ENCODE measurements at places on chromosomes 12 and 14.

- no peak for DNase-seq
Observed at GRCh38 chr14:57060276-57060955, 208.3 kb downstream of the EXOC5 start.

DNA sequence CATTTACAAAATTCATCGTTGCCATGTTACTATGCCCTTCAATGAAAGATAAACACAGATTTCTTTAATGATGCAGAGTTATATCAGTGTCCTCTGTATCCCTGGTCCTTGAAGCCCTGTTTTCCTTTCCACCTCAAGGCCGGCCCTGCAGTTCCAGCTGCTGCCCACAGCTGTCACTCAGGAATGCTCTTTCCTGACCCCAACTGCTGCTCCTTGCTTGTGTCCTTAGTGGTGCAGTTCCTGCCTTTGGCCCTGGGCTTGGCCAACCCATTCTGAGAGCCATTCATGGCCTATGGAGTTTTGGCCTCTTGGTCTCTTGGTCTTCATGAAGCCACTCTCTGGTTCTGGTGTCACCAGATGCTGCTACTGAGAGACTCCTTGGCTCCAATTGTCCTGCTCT is 93.1 kb downstream of the GAS2L3 start:
- no peak for DNase-seq

DNA sequence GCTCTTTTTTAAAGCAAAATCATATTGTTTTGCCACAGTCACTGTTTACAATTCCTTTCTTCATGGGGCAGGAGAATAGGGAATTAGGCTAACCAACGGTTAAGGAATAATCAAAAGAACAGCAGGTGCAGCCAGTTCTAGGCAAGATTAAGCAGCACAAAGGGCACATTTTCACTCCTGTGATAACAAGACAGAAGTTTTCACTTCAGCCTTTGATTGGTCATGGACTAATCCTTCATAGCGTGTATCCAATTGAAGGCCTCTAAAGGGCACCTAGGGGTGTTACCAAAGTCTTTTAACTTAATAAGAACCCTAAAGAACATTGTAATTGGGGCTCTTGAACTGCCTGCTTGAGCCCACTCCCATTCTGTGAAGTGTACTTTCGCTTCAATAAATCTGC is 206.9 kb upstream of the AMIGO2 start:
- DNase-seq, result peak; percentile 32

DNA sequence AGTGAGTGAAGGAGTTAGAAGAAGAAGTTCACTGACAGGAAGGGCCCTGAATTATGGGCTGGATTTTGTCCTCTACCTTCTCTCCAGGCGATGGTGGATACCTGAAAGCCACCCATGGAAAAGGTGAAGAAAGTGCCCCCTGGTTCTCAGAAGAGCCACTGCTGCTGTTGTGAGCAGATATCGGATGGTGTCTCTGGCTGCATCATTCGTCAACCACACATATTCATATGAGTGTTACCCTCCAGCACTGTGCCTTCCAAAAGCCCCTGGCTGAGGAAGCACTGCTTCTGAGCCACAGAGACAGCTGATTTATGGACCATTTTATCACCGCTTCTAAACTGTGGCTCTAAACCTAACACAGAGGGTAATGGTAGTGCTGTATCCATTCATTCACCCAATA is 2.0 kb upstream of the ACTN1 start:
- no peak for DNase-seq

DNA sequence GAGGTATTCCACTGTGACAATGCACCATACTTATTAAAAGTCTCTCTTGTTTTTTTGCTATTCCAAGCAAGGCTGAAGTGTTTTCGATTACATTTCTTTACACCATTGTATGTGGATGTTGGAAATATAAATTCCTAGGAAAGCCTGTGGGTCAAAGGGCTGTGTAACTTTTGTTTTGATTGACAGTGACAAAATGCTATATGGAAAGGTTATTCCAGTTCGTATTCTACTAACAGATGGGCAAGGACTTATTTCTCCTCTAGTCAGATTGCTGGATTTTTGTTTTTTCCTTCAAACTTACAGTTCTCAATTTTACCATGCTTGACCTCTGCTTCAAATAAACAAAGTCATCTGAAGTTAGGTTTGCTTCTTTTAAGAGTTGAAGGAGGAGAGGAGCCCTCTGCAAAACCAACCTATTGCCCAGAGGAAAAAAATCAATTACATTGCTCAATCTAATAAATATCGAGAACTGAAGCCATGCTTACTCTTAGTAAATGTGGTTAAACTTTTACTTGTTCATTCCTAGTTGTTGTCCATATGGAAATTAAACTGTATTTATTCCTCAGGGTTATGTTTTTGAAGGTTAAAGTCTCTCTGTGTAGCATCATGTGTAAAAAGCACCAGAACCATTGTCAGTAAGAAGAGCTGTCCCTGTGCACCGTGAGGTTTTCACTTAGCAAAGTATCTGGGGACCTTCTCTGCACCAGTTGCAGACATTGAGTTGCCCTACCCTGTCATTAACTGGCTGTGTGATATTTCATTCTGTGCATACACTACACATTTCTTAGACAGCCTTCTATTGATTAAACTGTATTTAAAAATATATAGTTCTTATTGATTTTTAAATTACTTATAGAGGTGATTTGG is 26.9 kb downstream of the GLT1D1 start:
- no peak for DNase-seq

DNA sequence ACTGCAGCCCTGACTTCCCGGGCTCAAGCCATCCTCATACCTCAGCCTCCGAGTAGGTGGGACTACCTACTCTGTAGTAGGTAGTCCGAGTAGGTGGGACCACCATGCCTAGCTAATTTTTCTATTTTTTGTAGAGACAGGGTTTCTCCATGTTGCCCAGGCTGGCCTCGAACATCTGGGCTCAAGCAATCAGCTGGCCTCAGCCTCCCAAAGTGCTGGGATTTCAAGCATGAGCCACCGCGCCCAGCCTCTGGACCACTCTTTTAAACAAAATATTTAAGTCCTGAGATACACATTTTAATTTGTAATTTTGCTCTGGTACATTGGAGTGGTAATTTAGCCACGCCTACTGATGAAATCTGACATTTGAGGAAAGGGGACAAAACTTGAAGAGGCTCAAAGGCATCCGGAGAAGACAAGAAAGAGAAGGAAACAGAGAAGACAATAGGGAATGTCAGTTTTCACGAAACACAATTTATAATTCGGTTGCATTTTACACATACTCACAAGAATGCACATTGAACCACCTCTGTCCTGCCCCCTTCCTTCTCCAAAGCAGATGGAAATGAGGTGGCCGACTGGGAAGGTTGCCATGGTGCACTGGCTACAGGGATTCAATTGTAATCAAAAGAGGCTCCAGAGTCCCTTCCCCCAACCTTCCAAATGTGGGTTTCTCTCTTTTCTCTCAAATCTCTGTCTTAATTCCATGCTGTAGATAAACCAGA is 9.7 kb upstream of the TUBA1A start:
- peak; percentile 31 for DNase-seq

DNA sequence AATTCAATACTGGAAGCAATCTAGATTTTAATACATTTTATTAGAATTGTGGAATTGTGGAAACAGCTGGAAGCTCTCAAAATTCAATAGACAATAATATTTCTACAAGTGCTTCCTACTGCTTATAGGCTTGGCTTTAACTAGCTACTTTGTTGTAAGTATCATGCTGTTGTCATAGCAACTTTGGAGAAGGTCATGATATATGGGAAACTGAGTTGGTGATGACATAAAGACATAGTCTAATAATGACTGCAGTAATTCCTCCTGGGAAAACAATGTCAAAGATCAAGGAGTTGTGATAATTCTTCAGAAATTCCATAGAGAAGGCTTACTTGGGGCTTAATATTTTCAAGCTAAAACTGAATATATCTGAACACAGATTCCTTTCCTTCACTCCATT is 266.6 kb downstream of the KIF21A start:
- DNase-seq, result no peak

DNA sequence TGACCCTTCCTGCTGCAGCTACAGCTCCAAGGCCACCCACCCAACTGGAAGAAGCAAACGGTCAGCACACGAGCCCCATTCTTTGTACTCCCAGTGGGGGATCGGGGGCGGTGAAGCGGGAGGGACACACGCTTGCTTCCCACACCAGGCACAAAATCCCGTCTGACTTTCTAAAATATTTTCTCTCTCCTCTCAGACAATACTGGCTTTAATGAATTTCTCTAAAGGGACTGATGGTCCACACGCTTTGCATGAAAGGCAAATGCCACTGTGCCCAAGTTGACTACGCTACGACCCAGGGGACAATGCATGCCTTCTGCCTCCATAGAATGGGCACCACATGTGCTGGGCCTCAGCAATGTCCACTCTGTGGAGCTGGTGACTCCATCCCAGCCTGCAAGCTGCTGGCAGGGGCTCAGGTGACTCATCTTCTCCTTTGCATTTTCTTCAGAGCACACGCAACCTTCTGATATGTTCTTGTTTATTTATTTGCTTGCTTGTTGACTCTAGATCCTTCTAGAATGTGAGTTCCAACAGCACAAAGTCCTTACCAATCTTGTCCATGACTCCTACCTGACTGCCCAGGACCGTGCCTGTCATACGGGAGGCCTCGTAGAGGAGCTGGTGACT is 15.6 kb downstream of the SYNE3 start:
- no peak for DNase-seq

- DNase-seq, result no peak
Observed at GRCh38 chr12:114025935-114026334, 59.8 kb upstream of the RBM19 start.

- DNase-seq, result no peak
Observed at GRCh38 chr12:46082490-46083200, 92.3 kb upstream of the SCAF11 start.

- DNase-seq, result no peak
Observed at GRCh38 chr12:401235-402028, at the start of gene CCDC77. Gene CCDC77, plus strand, starts transcription at chr12:401644. Its CDS starts 7,740 bp downstream, at chr12:409384.

DNA sequence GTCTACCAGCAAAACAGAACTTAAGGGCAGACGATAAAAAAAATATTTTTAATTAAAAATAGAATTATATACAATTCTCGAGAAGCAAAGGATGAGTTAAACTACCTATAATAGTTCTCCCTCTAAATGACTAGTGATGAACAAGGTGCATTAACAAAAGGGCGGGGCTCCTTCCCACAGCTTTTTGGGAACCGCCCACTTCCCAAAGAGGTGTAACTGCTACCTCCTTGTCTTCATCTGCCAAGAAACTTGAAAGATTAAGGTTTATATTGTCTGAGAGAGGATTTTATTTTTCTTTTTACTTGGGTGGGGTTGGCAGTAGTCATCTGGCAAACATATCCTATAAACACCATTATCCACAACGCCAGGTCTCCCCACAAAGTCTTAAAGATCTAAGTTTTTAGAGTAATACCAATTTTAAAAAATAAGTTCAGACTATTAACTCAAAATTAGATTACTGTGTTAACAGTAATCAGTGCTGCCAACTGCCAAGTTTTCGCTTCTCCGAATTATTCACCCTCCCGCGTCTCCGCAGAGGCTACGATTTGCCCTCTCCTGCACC is 938 bp downstream of the RALGAPA1 start:
- DNase-seq, result peak; percentile 45

GRCh38 chr14:73787486-73788316 is 63.9 kb upstream of the PTGR2 start:
- no peak for DNase-seq

- DNase-seq, result no peak
Observed at GRCh38 chr14:94823556-94824341, 53.8 kb upstream of the GSC start.

DNA sequence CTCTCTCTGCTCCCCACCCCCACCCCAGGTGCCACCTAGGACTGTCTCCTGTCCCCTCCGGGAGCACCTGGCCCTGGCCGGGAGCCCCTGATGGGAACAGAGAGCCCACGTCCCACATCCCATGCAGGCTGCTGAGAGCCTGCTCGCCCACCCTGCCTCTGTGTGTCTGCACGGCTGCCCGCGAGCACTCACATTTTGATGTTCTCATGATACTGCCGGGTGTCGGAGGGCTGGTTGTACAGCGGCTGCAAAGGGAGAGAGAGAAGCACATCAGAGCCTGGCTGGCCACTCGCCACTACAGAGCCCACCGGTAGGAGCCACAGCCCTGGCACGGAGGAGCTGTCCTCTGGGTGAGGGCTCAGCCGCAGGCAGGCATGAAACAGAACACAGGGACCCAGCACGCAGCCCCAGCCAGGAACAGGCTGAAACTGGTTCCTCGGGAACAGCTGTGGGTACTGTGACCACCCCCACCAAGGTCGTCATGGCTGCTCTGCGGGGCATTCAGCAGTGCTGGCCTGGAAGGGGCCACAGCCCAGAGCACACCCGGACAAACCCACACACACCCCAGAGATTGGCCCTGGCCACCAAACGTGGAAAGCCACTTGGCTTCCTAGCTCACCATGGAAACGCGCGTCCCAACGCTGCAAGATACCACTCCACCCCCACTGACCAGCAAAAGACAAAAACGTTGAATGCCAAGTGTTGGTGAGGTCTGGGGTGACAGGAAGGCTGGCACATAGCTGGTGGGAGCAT is 117.6 kb downstream of the NCOR2 start:
- no peak for DNase-seq

All from NCI-H1105 treated with DMSO at 0.1 percent for 48 hours (cell line).